NCI-H2081 treated with DMSO at 0.1 percent for 48 hours (cell line): ENCODE measurements at places on chromosomes 12 and 14.

GRCh38 chr14:32189811-32190210 lies 12.0 kb upstream of the RNU6-7 start:
- DNase-seq, result no peak

GRCh38 chr12:87822923-87823322 lies 206.3 kb downstream of the C12orf50 start:
- DNase-seq, result no peak

- no peak for DNase-seq
Measured at GRCh38 chr12:72493407-72493806, 221.2 kb downstream of the TRHDE start.

GRCh38 chr14:71751264-71751663 lies 181.0 kb upstream of the RGS6 start:
- no peak for DNase-seq

- no peak for DNase-seq
Measured at GRCh38 chr12:6280053-6280469, 30.4 kb upstream of the PLEKHG6 start.

- DNase-seq, result peak; percentile 98
Measured at GRCh38 chr12:31749024-31749704, 20.3 kb upstream of the AMN1 start.

DNA sequence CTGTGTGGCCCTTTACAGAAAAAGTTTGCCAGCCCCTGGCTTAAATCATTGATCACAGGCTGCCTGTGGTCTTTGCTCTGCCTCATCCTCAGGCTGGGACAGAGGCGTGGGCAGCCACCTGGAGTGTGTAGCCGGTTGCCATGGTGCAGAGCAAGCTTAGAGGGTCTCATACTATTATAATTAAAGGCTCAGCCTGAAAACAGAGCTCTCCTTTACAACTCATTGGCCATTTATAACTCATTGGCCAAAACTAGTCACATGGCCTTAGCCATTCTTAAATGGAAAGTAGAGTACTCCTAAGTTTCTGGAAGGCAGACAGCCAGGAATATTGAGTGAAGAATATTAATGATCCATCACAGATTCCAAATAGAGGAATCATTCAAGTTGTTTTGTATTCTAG lies 3.0 kb downstream of the HSP90B1 start:
- DNase-seq, result no peak

- DNase-seq, result no peak
Measured at GRCh38 chr14:62001963-62002362, 239.7 kb downstream of the SNAPC1 start.

DNA sequence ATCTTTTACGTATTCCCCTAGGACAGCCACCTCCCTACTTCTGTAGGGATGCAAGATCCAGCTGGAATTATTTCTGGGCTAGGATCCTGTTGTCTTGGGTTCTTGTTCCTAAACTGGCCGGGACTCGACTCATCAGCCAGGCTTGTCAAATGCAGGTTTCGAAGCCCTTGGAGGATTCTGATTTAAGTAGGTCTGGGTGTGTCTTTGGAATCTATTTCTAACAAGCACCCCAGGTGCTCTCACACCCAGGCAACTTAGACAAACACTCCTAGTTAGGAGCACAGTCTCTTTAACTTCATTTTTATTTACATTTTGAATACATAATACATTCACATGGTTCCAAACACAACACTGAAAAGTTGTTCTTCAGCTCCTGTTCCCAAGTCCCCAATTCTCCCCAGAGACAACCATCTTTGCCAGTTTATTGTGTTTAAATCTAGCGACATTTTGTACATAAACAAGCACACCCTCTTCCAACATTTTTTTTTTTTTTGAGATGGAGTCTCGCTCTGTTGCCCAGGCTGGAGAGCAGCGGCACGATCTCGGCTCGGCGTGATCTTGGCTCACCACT lies 20.9 kb downstream of the MORN3 start:
- no peak for DNase-seq

DNA sequence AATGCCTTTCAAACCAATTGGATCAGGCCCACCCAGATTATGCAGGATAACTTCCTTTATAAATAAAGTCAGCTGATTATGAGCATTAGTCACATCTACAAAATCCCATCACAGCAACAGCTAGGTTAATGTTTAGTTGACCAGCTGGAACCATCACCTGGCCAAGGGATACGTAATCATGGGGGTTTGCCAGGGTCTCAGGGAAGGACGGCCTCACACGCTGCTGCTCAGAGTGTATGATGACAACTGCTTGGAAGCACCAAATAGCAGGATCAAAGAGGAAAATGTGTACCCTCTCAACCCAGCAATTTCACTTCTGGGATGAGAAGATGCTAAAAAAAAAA lies 162.6 kb downstream of the SLC15A4 start:
- no peak for DNase-seq

- DNase-seq, result no peak
Measured at GRCh38 chr14:22488522-22489243, 100.3 kb downstream of the DAD1 start.

DNA sequence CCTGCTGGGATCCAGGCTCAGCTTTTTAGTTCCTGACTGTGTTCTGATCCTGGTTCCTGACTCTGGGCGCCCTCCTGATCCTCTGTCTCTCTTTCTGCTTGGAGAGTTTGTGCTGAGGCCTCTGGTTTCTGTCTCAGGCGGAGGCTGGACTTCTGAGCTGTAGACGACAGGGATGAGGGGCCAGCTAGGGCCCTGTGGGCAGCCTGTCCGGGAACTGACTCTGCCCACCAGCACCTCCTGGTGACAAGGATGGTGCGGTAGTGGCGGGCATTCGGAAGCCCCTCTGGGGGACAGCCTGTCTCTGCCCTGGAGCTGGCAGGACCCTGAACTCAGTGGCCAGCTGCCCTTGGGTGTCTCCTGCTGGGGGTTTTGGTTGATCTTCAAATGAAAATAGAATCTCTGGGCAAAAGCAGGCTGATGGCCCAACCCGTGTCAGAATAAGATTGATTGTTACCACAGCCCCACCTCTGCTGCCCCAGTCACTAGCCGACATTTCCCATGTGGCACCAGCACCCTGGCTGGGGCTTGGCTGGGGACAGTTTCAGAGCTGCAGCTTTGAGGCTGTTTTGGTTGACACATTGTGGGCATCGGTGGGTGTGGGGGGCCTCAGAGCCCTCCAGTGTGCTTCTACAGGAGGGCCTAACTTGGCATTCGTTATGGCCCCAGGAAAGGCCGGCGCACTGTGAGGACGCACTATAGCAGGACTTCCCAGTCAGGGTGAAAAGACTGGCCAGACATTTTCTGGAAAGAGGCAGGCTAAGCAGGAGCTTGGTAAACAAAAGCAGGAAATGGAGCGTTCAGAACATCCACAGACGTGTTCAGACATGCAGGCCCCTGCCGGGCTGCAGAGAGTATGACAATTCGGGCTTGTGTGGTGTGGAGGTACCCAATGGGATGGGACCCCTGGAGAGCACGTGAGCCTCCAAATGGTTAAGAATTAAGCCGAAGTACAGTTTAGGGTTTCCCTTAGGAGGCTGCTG lies 16.2 kb downstream of the KRT80 start:
- peak; percentile 25 for DNase-seq

DNA sequence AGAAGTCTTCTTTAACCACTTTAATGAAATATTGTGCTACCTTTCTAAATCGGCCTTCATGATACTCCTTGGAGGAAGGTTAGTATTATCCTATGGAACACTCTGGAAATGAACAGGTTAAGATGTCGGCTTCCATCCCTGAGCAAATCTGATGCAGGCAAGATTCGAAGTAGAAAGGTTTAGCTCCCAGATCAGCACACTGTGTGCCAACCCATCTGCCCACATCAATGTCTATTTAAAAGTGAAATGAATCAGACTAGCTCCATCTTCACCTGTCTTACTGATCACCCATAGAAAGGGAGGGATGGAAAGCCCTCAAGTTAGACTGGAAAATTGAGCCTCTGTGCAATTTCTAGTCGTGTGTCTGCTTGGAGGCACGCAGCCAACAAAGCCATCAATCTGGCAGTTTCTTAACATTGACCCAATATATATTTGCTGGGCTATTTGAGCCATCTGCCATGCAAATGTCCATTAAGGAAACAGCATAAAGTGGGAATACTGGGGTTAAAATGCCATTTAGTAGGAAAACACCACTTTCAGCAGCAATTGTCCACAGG lies 506.1 kb downstream of the RMST start:
- peak; percentile 85 for DNase-seq

- DNase-seq, result no peak
Measured at GRCh38 chr12:77153706-77154105, 88.3 kb upstream of the E2F7 start.

DNA sequence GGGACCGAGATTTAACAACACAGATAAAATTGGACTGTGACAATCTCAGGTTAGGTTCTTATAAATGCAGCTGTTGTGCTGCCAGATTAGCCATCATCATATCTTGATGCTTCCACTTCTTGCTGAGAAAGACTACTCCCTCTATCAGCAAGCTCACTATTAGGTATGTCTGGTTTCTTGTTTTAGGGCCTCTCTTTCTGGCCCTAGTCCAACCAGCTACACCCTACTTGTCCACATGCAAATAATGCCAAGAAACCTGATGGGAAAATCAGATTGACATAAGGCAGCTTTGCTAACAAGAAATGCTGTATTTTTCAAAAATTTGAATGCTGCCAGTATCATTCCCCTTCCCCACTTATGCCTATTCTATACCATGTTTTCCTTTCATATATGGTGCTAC lies 296.0 kb downstream of the RMST start:
- no peak for DNase-seq

DNA sequence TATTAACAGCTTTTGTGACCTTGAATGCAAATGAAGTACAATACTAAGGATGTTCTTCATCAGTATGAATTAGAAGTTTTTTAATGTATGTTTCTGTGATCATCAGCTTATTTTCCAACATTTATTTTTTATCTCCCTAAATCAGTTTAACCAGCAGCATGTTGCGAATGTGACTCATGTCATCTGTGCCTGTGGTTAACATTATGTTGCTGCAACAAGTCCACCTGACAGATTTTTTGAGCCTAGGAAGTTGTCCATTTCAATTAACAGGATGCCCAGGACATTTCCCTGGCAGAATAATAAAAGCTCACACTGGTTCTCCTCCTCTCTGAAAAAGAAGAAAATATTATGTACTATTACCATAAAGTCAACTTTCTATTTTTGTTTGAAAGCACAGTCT lies 155.5 kb downstream of the SYT1 start:
- DNase-seq, result no peak

GRCh38 chr12:131774576-131775391 lies 53.4 kb upstream of the MMP17 start:
- DNase-seq, result no peak

DNA sequence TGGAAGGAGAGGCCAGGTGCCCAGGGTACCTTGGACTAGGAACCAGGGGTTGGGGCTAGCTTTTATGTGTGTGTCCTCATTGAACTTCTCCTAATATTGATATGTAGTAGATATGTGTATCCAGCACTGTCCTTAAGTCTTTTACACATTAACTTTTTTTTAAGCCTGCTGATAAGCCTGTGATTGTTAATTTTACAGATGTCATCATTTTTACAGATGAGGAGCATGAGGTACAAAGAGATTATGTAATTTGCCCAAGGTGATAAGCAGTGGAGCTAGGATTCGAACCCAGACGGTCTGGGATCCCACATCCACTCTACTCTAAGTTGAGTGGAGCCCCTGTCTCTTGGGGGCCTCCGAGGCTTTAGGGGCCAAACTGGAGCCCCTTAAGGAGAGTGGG lies 10.2 kb upstream of the NR4A1 start:
- no peak for DNase-seq

GRCh38 chr12:128073937-128074336 lies 193.0 kb upstream of the TMEM132C start:
- no peak for DNase-seq

GRCh38 chr12:51127050-51127729 lies 43.8 kb upstream of the CSRNP2 start:
- DNase-seq, result no peak

DNA sequence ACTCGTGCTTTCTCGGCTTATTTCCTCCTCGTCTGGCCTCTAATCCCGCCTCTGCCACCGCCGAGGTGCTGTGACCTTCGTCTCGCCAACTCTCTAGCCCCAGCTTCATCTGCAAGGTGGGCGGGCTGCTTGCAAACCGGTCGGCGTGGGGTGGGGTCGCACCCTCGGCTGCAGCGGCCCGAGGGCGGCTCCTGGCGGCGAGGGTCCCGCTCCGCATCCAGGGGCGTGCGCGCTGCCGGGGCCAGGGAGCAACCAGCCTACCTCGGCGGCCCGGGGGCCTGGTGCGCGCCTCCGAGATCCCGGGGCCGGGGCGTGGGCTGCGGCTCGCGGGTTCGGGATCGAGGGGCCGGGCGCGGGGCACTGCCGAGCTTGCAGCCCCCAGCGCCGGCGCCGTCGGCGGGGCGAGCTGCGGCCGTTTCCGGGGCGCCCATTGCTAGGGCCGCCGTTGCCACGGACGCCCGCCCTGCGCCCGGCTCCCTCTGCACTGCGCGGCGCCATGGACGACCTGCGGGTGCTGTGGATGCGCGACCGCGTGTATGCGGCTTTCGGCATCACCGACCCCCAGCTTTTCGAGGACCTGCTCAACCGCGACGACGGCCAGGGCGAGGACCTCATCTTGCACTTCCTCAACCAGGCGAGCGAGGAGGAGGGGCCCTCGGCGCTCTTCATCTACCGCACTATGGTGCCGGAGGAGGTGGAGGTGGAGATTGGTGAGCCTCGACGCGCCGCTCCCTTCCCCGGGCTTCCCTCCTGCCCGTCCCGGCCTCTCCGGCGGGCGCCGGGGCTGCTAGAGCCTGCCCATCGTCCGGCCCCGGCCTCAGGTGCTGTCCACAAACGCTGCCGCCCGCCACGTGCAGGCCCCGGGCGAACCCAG lies at the start of gene DNAH10:
TSS of gene DNAH10 (plus strand) at position 461 of the 874 bp plus-strand sequence. CDS start at position 497, 36 bp downstream.
- no peak for DNase-seq

DNA sequence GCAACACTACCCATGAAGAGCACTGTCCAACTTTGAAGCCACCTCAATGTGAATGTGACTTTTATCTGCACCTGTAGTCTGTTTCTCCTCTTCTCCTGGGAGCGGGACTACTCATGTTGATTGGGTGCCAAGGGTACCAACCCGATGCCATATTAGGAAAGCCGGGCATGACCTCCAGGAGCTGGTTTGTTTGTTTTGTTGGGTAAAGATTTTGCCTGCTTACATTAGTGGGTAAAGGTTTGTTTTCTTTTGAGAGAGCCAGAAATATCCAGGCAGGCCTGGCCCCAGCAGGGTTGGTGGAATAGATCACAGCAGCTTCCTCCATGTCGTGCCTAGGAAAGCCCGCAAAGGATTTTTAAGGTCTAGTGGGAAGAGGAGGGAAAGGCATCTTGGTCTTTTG lies 19.7 kb upstream of the ITPK1 start:
- no peak for DNase-seq

DNA sequence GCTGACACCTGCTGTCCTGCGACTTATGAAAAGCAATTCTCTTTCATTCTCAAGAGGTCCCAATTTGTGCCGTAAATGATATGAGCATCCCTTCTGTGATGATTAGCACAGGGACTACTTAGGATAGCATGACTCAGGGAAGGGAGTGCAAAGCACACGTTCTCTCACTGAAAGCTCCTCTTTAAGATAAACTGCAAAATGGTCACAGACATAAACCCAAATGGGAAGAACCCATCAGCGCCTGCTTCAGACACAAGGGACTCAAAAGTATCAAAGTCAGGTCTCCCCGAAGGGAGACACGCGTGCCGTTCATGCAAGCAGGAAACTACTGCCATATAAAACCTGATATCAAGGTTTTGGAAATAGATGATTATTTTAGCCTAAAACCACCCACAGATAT lies 33.9 kb upstream of the PIWIL1 start:
- no peak for DNase-seq
